Foreskin keratinocyte (primary cell): ENCODE measurements at places on chromosomes 12 and 14.
A peak's percentile ranks its signal among the peaks of the same experiment; 100 is the strongest.

DNA sequence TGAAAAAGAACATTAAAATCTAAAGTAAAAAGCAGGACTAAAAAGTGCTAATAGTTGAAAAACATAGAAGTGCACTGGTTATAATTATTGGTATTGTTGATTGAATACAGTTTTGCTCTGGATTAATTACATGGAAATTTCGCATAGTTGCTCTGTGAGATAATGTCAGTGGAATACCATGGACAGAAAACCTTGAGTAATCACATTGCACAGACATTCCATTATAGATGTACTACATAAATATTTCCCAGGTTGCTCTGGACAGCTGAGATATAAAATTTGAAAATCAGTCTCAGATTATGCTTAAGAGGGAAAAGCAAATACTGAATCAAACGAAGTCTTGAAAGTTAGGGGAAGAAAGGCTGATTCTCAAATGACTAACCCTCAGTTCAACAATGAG lies 439.3 kb upstream of the FLRT2 start:
- peak; percentile 36 for DNase-seq

- no peak for DNase-seq
Measured at GRCh38 chr12:105343836-105344235, 13.3 kb downstream of the C12orf75 start.

DNA sequence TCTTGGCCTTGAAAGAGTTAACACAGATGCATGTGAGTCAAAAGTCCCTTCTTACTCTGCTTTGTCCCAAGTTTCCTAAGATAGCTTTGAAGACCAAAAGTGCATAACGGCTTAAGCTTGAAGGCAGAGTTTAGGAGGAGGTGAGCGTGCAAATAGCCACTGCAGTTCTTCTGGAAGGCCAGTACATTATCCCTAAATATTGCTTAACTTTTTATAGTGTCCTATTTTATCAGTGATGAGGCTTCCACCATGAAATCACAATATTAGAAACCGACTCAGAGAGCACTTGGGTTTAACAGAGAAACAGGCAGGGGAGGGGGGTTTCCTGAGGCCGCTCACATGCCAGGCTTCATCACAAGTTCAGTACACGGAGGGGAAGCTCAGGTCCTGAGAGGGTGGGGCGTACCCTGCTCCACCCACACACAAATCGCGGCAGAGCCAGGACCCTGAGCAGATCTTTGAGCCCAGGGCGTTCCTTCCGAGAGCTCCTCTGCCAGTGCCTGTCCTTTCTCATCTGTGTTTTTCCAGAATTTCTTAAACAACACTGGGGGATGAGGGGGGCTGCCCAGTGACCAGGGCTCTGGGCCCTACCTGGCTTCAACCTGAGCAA lies 26.8 kb upstream of the BDKRB2 start:
- DNase-seq: peak; percentile 21

GRCh38 chr12:110165540-110166159 lies 41.5 kb downstream of the IFT81 start:
- no peak for DNase-seq

DNA sequence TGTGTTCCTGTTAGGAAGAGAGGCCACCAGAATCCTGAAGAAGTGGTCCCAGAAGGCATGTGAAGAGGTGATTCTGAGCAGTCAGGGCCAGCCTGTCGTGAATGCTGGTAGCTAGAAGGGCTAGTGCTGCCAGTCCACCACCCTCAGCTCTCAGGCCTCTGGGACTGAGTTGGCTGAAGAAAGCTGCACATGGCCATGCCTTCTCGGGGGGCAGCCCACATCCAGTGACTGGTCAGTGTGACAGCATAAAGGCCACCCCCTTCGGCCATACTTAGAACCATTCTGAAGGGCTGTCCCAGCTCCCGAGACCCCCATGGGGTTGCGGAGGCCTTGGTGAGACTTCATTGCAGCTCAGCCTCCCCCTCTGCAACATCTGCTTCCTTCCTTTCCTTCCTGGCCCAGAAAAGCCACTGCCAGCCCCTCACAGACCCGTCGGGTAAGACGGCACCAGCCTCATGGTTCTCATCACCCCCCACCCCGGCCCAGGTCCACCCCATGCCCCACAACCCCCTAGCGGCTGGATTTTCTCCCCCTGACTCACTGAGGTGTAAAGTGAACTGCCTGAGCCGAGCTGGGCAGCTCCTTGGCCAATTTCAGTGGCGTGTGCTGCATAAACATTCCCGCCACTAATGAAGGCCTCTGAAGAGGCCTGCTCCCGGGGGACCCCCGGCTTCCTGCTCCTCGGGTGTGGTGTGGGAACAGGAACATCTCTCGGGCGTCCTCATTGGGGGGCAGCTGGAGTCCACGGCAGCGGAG lies 49.5 kb upstream of the DIO3 start:
- no peak for DNase-seq

- DNase-seq: no peak
Measured at GRCh38 chr14:98952593-98953350, 319.2 kb downstream of the BCL11B start.

DNA sequence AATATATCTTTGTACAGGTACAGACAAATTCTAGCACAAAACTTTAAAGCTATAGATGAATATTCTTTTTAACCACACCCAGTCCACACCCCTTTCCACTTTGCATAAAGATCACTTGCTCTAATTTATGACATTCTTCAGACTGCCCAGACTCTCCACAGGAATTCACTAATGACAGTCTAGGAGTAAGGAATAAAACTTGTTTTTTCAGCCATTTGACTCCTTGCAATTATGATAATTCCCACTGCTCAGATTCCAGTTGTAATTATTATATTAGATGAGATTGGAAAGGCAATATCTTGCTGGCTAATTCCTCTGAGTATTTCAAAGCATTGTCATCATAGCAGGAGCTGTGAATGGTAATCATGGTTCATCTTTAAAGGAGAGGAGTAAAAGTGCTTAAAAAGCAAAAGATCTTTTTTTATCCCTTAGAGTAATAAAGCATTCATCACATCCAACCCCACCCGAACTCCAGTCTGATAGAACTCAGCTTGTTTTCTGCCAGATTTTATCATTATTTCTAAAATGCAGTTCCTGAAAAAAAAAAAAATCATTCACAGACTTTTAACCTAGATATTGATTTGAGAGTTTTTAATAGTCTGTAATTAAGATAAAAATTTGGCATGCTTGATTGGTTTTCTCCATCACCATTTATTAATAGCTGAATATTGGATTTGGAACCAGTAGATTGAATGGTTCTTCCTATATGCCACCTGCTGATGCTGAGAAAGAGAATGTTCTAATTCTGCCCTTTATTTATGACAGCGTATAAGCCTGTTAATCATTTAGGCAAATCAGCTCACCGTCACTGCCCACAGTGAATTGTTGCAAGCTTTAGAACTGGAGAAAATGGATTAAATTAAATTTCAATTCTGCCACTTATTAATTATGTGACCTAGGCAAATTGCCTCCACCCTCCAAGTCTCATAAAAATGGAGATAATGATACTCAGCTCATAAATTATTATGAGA lies 93.9 kb upstream of the RASSF8 start:
- no peak for DNase-seq

GRCh38 chr12:116314477-116314876 lies 37.0 kb upstream of the MED13L start:
- DNase-seq: no peak

- no peak for DNase-seq
Measured at GRCh38 chr12:1855241-1855640, 34.9 kb downstream of the LRTM2 start.

DNA sequence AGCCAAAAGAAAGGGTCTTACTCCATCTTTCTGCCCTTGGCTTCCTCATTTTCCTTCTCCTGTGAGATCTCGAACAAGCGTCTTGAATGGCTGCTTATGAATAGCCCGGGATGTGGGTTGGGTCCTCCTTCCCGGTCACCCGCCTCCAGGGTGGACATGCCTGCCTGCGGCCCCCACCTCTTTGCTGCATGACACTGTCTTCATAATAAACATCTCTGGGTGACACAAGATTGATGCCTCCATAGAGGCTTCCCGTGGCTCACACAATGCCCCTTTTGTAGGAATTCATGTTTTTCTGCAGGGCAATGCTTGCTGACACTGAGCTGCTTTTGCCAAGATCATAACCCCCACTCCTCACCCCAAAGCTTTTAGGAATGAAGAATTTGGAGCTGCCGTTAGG lies 125.9 kb downstream of the ZNF664 start:
- no peak for DNase-seq

GRCh38 chr14:45698462-45699134 lies 445.6 kb upstream of the MIS18BP1 start:
- peak; percentile 44 for DNase-seq

DNA sequence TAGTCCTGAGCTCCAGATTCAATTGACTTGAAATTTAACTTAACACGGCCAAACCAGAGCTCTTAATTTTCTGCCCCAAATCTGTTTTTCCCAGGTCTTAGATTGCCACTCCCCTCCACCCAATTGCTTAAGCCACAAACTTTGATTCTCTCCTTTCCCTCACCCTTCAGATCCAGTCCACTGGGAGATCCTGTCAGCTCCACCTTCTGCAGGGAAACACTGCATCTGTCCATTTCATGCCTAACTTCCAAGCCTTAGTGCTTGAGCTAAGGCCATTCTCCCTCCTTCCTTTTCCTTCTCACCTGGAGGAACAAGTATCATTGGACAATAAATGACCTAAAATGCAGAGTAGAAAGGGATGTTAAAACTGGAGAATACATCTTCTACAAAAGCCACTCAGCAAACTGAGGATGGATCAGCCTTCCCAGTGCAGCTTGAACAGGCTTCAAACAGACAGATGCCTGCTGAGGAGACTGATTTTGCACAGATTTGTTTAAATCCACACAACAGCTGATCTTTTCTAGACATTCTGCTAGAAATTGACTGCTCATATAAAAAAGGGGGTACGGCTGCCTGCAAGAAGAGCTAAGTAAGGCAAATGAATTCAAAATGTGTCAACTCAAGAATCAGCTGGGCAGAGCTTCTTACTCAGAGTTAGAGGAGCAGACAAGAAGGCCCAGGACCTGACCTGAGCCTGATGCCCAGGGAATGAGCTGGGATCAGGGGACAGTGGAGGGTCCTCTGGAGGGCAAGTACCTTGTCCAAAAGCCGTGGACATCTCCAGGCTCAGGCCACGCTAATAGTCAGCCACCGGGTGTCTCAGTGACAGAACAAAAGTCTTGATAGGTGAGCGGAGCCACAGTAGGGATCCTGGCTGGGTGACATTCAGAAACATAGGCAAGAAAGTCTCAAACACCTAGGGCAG lies 81.3 kb upstream of the RIC8B start:
- DNase-seq: no peak

GRCh38 chr12:13981990-13982389 lies 588 bp upstream of the GRIN2B start:
- no peak for DNase-seq
